ENCODE measurements at places on chromosomes 1 and 21.

- DNase-seq, result no peak
Observed at GRCh38 chr1:218366322-218367052, 21.4 kb downstream of the TGFB2 start.

- no peak for DNase-seq
Observed at GRCh38 chr1:204350312-204350711, 9.4 kb downstream of the PLEKHA6 start.

DNA sequence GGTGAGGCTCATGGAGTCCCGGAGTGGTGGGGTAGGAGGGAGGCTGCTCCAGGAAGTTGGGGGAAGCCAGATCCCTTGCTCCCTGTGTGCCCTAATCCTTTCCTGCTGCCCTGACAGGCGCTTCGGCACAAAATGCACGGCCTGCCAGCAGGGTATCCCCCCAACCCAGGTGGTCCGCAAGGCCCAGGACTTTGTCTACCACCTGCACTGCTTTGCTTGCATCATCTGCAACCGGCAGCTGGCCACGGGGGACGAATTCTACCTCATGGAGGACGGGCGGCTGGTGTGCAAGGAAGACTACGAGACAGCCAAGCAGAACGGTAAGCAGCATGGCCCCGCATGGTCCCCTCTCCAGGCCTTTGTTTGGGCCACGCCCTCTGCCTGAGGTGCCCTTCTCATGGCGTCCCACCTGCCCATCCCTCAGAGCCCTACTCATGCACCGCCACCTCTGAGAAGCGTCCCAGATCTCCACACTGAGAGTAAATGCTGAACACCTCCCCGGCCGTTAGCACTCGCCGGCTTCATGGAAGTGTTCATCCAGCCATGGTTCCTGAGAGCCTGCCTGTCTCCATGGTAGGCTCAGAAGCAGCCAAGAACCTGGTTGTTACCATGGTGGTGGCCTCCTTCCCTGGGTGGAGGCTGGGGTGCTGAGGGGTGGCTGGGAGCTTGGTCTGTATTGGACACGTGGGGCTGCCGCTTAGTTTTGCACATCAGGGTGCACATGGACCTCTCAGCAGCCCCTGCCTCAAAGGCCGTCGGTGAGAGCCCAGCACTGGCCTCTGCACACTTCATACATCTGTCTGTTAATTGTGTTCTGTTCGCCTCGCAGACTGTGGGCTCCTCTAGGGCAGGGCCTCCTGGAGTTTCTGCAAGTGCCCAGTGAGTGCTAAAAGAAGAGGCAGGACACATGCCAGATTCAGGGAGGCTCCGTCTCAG is 36.5 kb downstream of the LHX4 start:
- no peak for DNase-seq

- DNase-seq, result no peak
Observed at GRCh38 chr1:169059421-169059820, 47.1 kb upstream of the ATP1B1 start.

DNA sequence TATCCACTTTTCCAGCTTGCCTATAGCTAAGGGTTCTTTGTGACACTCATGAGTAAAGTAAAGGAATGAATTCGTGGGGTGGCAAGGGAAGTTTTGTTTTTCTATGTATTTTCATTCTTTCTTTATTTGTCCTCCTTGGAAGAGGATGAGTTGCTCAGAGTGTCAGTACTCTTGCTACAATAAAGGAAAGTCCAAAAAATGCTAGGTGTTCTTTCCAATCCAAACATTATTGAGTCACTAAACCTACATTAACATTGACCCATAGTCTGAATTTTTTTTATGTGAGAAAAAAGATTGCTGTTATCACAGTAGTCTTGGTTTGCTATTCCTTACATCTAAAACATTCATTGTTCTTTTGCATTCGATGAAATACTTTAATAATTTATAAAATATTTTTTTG is 959.9 kb upstream of the ADGRL4 start:
- no peak for DNase-seq

DNA sequence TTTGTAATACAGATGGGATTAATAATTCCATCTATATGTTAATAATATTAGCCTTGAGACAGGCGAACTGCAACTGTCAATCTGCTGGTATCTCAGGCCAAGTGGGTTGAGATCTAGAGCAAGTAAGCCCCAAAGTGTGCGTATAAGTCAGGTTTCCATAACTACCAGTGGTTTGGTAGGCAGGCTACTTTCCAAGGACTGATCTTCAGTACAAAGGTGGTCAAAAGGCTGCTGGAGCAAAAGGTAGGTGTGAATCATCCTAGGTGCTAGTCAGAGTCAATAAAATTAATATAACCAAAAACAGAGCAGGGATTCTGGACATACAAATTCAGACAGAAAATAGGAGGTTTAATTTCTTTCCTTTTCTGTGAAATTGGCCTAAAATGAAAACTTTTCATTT is 328.0 kb downstream of the TGFB2 start:
- no peak for DNase-seq

DNA sequence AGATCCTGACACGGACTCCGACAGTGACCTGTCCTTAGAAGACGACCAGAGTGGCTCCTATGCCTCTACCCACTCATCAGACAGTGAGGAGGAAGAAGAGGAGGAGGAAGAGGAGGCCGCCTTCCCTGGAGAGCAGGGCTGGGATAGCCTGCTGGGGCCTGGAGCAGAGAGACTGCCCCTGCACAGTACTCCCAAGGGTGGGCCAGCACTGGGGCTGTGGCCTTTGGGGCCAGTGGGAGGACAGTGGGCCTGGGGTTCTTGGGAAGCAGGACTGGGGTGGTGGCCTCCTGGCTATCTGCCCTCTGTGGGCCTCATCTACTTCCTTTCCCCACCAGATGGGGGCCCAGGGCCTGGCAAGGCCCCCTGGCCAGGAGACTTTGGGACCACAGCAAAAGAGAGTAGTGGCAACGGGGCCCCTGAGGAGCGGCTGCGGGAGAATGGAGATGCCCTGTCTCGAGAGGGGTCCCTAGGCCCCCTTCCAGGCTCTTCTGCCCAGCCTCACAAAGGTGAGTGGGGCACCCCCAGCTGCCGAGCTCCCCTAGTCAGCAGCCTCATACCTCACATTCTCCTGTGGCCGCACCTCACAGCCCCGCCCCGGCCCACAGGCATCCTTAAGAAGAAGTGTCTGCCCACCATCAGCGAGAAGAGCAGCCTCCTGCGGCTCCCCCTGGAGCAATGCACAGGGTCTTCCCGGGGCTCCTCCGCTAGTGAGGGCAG is 10.0 kb downstream of the PSRC1 start:
- DNase-seq, result no peak

DNA sequence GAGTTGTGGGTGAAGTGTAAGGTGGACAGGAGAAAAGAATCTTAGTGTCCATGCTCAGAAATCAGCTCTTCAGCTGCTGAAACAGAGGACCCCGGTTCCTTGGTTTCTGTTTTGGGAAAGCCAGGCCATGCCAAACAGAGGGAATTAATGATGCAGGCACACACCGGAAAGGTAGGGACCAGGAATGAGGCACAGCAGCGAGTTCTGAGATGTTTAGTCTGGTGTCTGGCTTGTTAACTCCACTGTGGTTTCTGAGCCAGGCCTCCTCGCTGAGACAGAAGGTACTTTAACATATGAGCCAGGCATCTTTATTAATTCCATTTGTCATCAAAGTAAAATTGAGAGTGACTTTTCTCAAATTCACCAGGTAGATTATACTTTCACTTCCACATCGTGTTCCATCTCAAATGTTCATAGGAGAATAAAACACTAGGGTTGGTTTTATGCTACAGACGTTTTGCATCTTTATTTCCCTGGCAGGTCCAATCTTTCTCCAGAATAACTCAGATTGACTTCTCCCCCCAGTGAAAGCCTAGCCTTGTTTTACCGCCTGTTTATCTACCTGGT is 23.5 kb downstream of the LRRC8D start:
- no peak for DNase-seq

GRCh38 chr1:28021064-28021463 is 61.3 kb downstream of the XKR8 start:
- DNase-seq, result no peak

DNA sequence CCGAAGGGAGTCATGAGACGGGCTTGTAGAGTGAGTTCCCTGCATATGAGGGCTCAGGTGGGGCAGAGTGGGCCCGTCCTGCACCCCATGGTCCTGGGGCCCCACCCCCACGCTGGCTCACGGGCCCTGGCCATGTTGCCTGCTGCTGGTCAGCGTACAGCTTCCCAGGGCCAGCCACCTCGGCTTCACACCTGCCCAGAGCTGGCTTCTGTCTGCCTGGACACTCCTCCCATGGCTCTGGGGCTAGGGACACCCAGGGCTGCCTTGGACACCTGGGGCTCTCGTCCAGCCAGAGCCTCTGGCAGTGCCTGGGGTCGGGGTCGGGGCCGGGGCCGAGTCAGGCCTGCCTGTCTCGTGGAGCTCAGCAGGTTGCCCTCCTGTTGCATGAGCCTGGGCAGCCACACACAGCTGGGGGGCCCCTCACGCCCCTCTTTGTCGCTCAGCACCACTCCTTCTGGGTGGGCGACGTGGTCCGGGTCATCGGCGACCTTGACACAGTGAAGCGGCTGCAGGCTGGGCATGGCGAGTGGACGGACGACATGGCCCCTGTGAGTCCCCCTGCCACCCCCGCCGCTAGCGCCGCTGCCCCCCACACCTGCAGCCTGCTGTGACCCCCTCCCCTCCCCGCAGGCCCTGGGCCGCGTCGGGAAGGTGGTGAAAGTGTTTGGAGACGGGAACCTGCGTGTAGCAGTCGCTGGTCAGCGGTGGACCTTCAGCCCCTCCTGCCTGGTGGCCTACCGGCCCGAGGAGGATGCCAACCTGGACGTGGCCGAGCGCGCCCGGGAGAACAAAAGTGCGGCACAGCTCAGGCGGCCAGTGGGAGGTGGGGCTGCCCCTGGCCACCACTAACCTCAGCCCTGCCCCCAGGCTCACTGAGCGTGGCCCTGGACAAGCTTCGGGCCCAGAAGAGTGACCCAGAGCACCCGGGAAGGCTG is 5.5 kb upstream of the MMP23B start:
- DNase-seq, result peak; percentile 2

DNA sequence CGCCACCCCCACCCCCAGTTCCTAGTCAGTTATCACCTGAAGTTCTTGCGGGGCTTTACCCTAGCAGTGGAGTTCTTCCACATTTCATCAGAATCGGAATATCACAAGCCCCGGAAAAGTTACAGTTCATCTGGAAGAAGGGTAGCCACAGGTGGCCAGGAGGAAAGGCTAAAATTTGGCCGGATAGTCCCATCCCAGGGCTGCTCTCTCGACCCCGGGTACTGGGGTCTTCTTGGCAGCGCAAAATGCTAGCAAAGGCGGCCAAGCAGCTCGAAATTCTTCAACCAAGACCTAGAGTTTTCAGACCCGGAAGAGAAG is 7.9 kb downstream of the HLX start:
- no peak for DNase-seq

DNA sequence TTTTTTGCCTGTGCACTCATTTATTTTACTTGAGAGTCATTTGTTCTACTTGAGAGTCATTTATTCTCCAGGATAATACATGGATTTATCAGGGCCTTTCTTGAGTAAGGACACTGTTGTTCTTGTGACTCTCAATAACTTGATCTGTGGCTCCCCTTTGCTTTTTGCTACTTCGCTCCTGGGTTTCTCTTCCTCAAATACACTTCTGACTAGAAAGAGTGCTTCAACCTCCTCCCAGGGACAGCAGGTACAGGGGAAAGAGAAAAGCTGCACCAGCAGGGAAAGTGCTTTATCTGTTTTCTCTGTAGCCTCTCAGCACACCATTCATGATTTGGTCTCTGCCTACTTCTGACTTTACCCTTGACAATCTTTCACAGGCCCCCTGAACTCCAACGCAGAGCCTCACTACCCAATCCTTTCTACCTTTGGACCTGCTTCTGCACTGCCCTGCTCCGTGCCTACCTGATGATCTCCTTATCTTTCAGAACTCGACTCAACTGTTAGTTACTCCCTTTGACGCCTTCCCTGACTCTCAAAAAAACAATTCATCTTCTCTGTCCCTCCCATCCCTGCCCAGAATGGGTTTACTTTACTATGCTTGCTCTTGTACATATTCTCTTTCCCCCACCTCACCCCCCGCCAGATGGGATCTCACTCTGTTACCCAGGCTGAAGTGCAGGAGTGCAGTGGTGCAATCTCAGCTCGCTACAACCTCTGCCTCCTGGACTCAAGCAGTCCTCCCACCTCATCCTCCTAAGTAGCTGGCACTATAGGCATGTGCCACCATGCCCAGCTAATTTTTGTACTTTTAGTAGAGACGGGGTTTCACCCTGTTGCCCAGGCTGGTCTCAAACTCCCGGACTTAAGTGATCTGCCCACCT is 15.6 kb upstream of the PIGM start:
- DNase-seq, result no peak

GRCh38 chr1:9784508-9785133 is 39.1 kb downstream of the CLSTN1 start:
- DNase-seq, result peak; percentile 20

DNA sequence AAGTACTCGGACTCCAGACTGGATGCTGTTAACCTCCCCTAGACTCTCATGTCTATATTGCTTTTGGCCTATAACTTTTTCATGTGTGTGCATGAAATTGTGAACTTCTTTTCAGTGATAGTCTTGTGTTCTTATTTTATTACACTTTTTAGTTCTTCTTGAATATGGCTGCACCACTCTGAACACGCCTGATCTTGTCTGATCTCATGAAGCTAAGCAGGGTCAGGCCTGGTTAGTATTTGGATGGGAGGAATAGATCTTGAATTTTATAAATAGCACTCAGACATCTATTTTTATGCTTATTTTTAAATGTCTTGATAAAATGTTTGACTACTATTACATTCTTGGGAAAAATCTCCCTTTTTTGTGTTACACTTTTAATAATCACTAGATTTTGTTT is 22.4 kb downstream of the TCP10L start:
- DNase-seq, result no peak

GRCh38 chr1:53088616-53089300 is 26.7 kb downstream of the PODN start:
- DNase-seq, result no peak

- DNase-seq, result no peak
Observed at GRCh38 chr1:6599141-6599975, 3.3 kb downstream of the KLHL21 start.

GRCh38 chr1:43073490-43074230 is 98.4 kb downstream of the EBNA1BP2 start:
- DNase-seq, result peak; percentile 47

GRCh38 chr1:78003070-78003746 is 1.5 kb upstream of the DNAJB4 start:
- no peak for DNase-seq

DNA sequence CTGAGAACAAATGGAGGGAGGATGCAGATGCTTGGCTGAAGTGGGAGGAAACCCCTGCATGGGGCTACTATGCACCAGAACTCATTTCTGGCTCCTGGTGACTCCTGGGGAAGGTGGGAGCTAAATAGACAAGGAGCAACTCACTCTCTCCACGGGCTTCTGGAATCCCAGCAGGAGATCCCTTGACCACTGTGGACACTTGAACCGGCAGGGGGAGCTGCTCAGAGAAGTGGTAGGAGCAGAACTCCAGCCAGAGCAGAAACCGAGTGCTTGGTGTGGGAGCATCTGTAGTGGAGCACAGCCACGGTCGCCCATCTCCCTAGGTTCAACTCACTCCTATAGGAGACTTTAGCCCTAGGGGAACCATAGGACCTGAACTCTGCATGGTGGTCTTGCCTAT is 205.6 kb upstream of the GJB5 start:
- DNase-seq, result no peak

GRCh38 chr1:44057293-44057692 is 26.0 kb upstream of the SLC6A9 start:
- no peak for DNase-seq

Data from right kidney (tissue), 9 donors.